ENCODE measurements at places on chromosomes 7 and 10.
A peak's percentile ranks its signal among the peaks of the same experiment; 100 is the strongest.

DNA sequence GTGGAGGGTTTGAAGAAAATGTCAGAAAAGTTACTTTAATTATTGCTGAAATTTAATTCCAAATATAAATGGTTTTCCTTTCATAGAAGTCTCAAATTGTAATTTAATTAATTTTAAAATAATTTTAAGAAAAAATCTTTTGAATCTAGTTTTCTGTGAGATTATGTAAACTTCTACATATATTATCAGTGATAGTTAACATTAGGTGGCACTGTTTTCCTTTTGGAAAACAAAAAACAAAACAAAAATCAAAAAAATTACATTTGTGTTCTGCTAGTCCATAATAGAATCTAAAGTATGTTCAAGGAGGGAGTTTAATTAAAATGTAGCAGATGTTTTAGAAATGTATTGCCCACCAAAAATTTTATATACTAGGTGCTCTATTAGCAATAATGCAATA is 1456.7 kb downstream of the REEP3 start:
- DNase-seq = no peak

DNA sequence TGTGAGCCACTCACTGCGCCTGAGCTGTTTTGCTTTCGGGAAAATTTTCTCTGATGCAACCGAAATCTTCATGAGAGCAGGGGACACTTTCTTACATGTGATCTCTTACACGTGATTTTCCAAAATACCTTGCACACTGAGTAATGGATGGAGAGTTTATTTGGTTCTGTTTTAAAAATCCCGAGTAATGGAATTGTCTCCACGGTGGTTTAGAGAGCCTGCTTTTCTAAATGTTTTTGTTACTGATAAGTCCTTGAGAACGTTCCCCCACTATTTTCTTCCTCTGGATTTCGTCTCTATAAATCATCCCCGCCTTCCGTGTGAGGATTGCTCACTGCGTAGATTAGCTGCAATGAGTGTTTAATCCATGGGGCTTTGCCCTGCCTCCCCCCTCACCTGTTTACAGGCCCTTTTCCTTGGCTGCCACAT is 25.7 kb downstream of the CAMK1D start:
- no peak for DNase-seq

- peak; percentile 39 for DNase-seq
These were observed 30.6 kb downstream of the TLX1 start for GRCh38 chr10:101161494-101162299.

DNA sequence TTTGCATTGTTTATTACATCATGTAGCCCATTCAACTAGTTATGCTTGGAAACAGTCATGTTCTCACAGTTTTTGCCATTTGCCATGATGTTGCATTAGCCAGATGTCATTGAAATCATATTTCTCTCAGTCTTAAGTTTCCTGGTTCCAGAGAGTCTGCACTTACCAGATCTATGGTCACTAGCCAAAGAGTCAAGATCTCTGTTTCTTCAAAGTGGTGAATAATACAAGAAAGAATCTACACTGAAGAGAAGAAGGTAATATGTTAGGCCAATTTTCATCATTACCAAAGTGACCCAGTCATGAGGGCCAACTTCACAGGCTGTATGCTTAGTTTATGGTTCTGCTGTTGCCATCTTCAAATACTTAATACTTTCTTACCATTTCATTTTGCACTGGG is 89.0 kb upstream of the PHYHIPL start:
- no peak for DNase-seq

DNA sequence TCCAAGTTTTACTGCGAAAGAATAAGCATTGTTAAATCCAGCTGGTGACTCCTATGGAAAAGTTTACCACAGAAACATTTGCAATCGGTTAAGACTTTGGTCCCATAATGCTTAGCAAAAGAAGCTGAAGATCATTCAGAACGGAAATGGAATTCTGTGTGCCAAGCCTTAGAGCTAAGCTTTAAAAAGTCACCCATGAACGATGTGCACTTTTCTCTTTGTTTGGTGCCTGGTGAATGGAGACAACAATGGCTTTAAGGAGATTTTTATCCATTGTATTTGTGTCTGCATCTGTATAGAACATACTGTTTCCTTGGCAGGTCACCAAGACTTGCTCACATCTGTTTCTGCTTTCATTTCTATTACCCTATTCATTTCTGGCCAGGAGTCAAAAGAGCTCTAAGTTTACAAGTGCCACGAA is 26.3 kb upstream of the COL1A2 start:
- DNase-seq = peak; percentile 72

- no peak for DNase-seq
These were observed 988.6 kb downstream of the SORCS1 start for GRCh38 chr10:106175760-106176377.

GRCh38 chr10:72505435-72505834 is 120.4 kb downstream of the MICU1 start:
- DNase-seq = no peak

GRCh38 chr7:158444501-158445420 is 142.9 kb downstream of the PTPRN2 start:
- DNase-seq = no peak

GRCh38 chr10:8531116-8531515 is 476.6 kb downstream of the GATA3 start:
- DNase-seq = no peak

DNA sequence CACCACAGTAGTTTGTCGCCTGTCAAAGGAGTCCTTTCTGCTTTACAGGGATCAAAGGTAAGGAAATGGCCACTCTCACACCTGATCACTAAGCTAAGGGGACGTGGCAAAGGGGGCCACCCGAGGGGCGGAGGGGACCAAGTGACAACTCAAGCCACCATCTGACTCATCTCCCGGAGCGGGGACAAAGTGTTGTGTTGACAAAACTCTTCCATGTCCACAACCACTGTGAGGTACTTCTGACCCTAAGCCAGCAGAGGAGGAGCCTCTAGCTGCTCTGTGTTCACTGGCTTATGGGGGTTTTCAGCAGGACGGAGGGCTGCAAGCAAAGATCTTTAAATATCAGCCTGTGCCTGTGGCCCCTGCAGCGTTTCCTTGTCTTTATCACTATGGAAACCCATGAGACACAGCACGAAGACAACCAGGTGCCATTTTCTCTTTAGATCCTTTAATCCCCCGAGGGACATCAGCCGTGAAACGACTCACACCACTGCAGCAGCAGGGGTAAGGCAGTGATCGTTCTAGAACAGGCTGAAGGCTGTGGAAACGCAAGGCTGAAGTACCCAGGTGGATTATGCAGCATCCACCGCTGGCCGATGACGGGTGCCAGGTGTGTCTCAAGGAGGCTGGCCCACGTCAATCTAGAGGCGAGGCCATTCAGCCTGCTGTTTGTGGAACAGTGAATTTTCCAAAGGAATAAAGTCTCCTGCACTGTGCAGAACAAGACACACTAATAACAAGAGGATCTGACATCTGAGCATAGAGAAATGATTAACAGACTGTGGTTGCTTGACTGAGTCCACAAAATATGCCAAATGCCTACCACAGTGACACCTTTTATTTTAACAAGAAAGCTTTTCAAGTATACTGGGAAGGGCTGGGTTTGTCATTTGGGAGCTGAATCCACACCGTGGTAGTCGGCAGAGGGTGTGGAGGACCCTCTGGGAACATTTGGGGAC is 26.6 kb upstream of the DDC start:
- DNase-seq = no peak

- no peak for DNase-seq
These were observed 429.3 kb downstream of the CALN1 start for GRCh38 chr7:71982851-71983250.

DNA sequence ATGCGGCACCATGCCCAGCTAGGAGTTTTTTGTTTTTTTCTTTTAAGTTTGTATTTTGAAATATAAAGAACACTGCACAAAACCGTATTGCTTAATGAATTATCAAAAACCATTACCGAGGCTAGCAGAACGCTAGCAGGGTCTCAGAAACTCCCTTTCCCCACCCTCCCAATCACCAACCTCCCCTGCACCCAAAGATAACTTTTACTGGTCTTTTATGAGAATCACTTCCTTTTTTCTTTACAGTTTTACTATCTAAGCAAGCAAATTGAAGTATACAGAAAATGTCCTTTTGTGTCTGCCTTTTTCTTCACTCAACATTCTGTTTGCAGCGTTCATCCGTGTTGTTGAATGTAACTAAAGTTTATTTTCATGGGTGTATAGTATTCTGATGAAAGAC is 13.4 kb downstream of the HIP1 start:
- DNase-seq = no peak
